ENCODE measurements at places on chromosomes 2 and 18. TPM values are rescaled to one million over a fixed set of nuclear protein-coding genes. Genes with fewer than 3 reads are reported as not detected.

DNA sequence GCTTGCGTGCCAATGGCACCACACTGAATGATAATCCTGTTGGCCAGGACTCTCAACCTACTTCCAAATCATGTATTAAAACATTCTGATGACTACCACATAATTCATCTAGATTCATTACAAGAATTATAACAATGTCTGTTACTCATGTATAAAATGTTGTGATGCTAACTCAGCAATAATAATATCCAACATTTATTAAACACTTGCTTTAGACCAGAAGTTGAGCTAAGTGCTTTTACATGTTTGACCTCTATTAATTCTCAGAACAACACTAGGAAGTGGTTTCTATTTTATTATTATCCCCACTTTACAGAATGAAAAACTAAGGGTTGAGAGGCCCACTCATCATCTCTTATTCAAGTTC lies 178.4 kb downstream of the LNPK start:
- no peak for DNase-seq

LOXHD1 gene
- not detected for total RNA-seq

- DNase-seq: no peak
Measured at GRCh38 chr18:45642802-45643201, 27.5 kb downstream of the SLC14A2 start.

KCNK3 gene
- total RNA-seq: 0.71 TPM

LIPG gene
- total RNA-seq: 2.6 TPM

GRCh38 chr2:128545829-128546228 lies 227.2 kb upstream of the HS6ST1 start:
- DNase-seq: no peak

DNA sequence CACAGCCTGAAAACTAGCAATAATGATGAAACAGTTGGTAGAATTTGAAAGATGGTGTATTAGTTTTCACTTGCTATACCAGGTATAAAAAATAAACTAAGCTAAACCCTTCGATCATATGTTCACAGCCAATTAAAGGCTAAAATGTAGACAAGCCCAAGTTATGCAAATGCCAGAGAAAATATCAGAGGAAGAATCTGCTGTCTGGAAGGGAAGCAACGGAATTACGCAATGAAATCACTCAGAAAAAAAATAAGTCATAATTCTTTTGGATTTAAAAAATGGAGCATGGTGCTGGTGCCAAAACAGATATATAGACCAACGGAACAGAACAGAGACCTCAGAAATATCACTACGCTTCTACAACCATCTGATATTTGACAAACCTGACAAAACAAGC lies 108.3 kb downstream of the ARL4C start:
- no peak for DNase-seq

- no peak for DNase-seq
Measured at GRCh38 chr2:118442996-118443553, 354.8 kb downstream of the INSIG2 start.

- DNase-seq: no peak
Measured at GRCh38 chr18:25112821-25113434, 239.0 kb downstream of the ZNF521 start.

DNA sequence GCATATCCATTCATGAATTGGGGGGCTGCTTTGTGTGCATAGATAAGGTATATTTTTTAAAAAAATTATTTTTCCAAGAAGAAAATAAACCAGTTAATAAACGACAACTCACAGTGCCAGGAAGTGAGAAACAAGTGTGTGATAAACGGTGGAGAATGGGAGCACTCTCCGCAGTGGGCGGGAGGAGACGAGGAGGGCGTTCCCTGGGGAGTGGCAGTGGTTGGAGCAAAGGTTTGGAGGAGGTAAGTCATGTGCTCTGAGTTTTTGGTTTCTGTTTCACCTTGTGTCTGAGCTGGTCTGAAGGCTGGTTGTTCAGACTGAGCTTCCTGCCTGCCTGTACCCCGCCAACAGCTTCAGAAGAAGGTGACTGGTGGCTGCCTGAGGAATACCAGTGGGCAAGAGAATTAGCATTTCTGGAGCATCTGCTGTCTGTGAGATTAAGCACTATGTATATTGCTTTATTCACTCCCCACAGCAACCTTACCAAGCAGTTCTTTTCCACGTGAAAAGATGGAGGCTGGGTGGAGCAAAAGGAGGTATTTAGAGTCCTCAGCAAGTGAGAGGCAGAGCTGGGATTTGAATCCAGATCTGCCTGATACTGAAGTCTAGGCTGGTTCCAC lies 27.0 kb upstream of the CASP8 start:
- DNase-seq: peak; percentile 83

RRM2 gene
- total RNA-seq: 330 TPM

PCBP1 gene
- total RNA-seq: 256 TPM

GRCh38 chr2:225165052-225165451 lies 122.8 kb upstream of the DOCK10 start:
- no peak for DNase-seq

ANKMY1 gene
- 28.3 TPM for total RNA-seq

- DNase-seq: no peak
Measured at GRCh38 chr2:113117541-113118262, 9.7 kb upstream of the IL1RN start.

C2orf80 gene
- not detected for total RNA-seq

DNA sequence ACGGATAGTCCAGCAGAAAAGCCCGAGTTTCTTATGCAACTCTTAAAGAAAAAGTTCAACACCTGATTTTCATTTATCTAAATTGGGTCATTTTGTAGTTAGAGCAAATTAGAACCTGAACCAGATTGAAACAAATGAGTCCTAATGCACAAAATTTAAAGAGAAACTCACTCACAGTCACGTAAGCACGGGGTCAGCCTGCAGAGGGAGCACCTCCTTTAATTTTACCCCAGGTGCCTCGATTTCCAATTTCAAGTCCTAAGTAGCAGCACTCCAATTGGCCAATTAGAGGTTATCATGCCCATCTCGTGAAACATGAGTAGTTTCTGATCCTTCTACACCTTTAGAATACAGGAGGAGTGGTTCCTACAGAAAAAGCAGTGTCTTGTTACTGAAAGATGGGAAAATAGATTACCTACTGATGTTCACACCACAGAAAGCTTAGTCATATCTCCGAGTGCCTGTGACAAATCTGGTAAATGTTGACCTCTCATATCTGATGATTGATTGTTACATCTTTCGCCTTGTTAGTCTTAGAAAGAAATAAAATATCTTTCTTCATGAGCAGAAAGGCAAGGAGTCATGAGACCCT lies 1929.8 kb upstream of the LRRTM1 start:
- no peak for DNase-seq

- no peak for DNase-seq
Measured at GRCh38 chr18:76456018-76456750, 38.9 kb downstream of the ZNF516 start.

KYNU gene
- 0.22 TPM for total RNA-seq

GRCh38 chr18:46072376-46072867 lies 362 bp upstream of the PSTPIP2 start:
- peak; percentile 8 for DNase-seq

GRCh38 chr2:85057226-85057962 lies 75.8 kb upstream of the TCF7L1 start:
- no peak for DNase-seq

DNA sequence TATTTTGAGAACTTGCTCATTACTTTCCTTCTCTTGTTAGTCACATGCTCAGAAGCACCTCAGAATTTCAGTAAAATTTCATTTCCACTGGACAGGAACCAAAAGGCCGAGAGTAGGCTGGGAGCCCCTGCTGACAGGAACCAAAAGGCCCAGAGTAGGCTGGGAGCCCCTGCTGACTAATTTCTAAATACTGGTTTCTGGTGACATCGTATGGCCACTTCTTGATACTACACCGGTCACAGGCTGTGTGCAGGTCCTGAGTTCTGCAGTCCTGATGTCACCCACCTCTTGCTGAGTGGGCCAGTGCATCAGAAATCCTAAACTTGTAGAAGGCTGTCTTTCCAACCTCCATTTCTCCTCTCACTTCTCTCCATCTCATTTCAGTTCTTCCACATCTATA lies 17.7 kb upstream of the EN1 start:
- peak; percentile 45 for DNase-seq

CDK5R2 gene
- 0.44 TPM for total RNA-seq

Measured in HCT116 (cell line).